ENCODE measurements at places on chromosomes 7 and 10.

GRCh38 chr7:140564643-140565042, 76.0 kb downstream of the DENND2A start:
- no peak overlapping the region for H3K4me3 ChIP-seq
- peak overlapping the region; percentile 5 for H3K27ac ChIP-seq
- DNase-seq, result no peak
- H3K27me3 ChIP-seq, result no peaks in the 10 kb centered on the region

- DNase-seq, result no peak
- peaks cover 43% of the 10 kb centered on the region for H3K36me3 ChIP-seq
- peak overlapping the region; percentile 100 for H3K27ac ChIP-seq
- no peak overlapping the region for H3K4me3 ChIP-seq
- no peaks in the 10 kb centered on the region for H3K27me3 ChIP-seq
- peaks cover 29% of the 10 kb centered on the region for H3K4me1 ChIP-seq
These were observed 5.8 kb downstream of the DKK1 start for GRCh38 chr10:52319926-52320325.

DNA sequence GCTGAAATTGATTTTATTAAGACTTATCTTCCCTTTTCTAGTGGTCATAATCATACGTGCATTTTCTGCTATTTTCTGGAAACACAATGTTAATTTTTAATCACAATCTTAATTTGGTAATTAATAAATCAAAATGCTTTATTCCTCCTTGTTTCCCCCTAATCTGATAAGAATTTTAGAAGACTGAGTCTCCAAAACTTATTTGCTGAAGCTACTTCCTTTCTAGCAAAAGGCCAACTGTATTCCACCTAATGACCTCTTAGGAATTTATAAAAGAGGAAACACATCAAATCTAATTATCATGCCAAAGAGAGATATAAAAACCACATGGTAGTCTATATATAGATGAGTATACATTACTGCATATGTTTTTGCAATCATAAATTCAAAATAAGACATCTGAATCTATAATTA, 140.6 kb downstream of the GNAI1 start:
- DNase-seq, result no peak
- H3K27ac ChIP-seq, result no peak overlapping the region

DNA sequence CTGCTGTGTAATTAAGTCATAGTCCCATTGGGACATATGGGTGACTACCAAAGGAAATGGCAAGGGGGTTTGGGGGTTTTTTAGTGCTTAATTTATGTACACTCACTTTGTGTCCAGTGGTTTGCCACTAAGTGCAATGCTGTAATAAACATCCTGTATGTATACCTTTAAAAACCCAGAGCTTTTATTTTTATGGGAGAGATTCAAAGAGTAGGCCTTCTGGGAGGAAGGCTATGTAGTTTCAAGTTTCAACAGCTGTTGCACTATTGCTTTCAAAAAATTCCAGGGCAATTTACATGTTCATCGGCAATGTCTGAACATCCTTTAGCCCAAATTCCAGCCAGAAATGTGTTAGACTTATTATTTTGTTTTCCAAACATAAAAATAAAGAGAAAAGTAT, 744.7 kb downstream of the XPNPEP1 start:
- H3K27ac ChIP-seq, result no peak overlapping the region
- no peak overlapping the region for H3K4me3 ChIP-seq
- DNase-seq, result no peak
- H3K4me1 ChIP-seq, result no peaks in the 10 kb centered on the region

DNA sequence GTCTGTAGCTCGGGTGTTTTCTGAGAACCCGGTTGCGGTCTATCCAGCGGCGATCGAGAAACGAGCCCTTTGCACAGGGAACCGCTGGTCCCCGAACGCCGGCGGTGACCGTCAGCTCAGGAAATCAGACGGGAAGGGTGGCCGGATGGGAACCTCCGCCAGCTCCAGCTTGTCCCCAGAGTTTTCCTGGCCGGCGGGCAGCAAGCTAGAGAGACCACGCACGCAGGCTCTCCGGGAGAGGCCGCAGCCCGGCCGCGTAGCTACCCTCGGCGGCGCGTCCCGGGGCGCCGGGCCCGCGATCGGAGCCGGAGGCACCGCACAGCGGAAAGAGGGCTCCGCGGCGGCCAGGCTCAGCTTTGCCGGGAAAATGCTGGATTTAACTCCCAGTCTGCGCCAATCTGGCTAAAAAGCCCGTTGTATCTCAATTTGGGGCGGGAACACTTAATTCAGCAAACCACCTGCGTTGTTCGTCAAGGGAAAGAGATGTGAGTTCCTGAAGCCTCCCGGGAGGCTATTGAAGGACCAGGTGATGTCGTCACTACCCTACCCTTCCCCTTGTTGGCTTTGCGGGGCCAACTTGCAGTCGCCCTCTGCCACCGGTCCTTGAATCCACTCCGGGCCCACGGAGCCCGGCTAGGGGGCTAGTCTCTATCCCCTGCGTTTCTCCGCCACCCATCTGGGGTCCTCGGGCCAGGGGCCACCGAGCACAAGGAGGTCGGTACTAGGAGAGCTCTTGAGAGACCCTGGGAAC, 859 bp upstream of the CH25H start:
- H3K27ac ChIP-seq, result no peak overlapping the region
- peak overlapping the region; percentile 31 for H3K4me3 ChIP-seq
- H3K4me1 ChIP-seq, result peaks cover 3% of the 10 kb centered on the region

GRCh38 chr7:36084485-36085091, 68.5 kb upstream of the EEPD1 start:
- no peak overlapping the region for H3K27ac ChIP-seq
- H3K36me3 ChIP-seq, result no peaks in the 10 kb centered on the region
- no peaks in the 10 kb centered on the region for H3K4me1 ChIP-seq
- no peak for DNase-seq

DNA sequence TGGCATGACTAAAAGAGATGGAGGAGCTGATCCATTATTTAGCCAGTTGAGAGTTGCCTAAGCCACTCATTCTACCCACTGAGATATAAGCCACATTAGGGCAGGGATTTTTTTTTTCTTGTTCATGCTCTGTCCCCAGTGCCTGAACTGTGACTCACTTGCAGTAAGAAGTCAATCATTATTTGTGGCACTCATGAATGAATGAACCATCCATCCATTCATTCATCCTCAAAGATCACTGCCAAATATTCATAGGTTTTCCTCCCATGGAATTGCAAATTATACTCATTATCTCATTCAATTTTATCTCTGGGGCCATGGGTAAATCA, 22.8 kb upstream of the ARID5B start:
- H3K27ac ChIP-seq, result no peak overlapping the region
- no peak overlapping the region for H3K4me3 ChIP-seq
- H3K4me1 ChIP-seq, result no peaks in the 10 kb centered on the region
- H3K36me3 ChIP-seq, result no peaks in the 10 kb centered on the region

GRCh38 chr7:118583641-118584040, 359.1 kb downstream of the ANKRD7 start:
- H3K4me1 ChIP-seq, result no peaks in the 10 kb centered on the region
- no peaks in the 10 kb centered on the region for H3K27me3 ChIP-seq
- H3K27ac ChIP-seq, result no peak overlapping the region
- no peaks in the 10 kb centered on the region for H3K36me3 ChIP-seq
- DNase-seq, result no peak

All from RWPE2 (cell line).